ENCODE measurements at places on chromosomes 11 and 22. TPM values are rescaled to one million over a fixed set of nuclear protein-coding genes. Genes with fewer than 3 reads are reported as not detected.

The RFPL2 gene
- total RNA-seq, result 0.63 TPM

The NXPE4 gene
- total RNA-seq, result not detected

The PGA5 gene
- total RNA-seq, result not detected

The ROBO3 gene
- total RNA-seq, result 8.9 TPM

The MIOX gene
- 0.29 TPM for total RNA-seq

The MOGAT2 gene
- not detected for total RNA-seq

The MUC5AC gene
- under 0.01 TPM for total RNA-seq

The ENTHD1 gene
- total RNA-seq, result not detected

The MUC15 gene
- not detected for total RNA-seq

The SMIM35 gene
- not detected for total RNA-seq

The CCDC87 gene
- total RNA-seq, result 0.37 TPM

The CCDC188 gene
- total RNA-seq, result not detected

Data from NCI-H460 (cell line).